ENCODE measurements at places on chromosomes 2 and 18. TPM values are rescaled to one million over a fixed set of nuclear protein-coding genes. Genes with fewer than 3 reads are reported as not detected.

Gene SCYGR4
- total RNA-seq: not detected

Gene COL3A1
- 0.76 TPM for total RNA-seq

DNA sequence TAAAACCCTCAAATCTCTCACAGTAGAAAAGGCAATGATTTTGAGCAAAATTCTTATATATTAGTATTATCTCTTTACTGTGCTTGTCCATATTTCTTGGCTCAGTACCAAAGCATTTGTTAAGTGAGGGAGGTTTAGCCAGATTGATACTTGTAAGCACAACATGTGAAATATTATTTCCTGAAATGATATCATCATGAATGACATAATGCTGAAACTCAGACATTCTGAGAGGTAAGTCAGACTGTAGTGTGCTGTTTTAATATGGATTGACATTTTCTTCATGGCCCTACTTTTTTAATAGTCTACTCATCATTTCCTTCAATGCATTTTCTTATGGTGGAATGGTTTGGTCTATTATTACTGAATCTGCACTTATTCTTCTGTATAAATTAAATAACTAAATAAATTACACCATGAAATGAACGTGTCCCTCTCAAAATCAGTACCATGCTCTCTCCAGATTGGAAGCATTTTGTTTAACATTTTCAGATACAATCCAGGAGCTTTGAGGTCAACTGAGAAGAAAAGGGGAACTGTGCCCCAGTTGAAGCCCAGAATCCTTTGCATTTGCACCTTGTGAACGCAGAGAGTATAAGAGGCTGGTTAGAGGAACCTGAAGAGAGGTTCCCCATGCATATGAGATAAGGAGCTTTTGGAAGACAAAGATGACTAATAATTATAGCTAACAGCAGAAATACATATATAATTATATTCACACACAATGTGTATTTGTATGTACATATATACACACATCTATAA, 50.1 kb upstream of the CRACDL start:
- no peak for DNase-seq

DNA sequence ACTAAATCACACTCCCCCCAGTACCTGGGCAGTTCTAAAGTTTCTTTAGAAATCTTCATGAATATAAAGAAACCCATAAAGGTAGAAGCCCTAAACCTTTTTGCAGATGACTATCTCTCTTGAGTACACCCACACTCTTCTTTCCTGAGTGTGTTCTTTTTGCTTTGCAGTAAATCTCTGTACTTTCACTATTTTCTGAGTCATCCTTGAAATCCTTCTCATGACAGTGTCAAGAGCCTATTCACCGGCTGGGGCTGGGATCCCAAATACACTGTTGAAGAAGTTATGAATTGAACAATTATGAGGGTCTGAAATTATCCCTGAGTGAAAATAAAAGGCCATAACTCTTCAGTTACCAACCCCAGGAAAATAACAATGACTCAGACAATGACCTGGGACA, 133.9 kb upstream of the CCDC195 start:
- DNase-seq: no peak

Data from activated T-cell treated with anti-CD3 and anti-CD28 coated beads, Interleukin-2, amount 50 U/mL, for 4 hours (primary cell).